ENCODE measurements at places on chromosomes 6 and 20.

- DNase-seq = no peak
Measured at GRCh38 chr6:9484091-9484490, 930.8 kb downstream of the TFAP2A start.

DNA sequence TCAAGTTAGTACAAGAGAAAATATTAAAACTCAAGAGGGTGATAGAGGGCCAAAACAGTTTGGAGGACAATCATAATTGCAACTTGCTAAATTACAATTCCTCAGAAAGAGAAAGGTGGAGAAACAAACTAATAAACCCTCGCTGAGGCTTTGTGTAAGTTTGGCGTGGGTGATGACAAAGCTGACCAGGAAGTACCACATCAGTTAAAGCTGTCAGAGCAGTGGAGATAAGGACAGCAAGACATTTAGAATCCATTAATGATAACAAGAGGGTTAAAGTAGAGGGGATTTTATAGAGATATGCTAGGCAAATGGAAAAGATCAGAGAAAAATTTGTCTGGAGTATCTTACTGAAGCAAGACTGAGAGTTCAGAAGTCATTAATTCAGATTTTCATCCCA is 334.4 kb downstream of the TFAP2B start:
- no peak for DNase-seq

DNA sequence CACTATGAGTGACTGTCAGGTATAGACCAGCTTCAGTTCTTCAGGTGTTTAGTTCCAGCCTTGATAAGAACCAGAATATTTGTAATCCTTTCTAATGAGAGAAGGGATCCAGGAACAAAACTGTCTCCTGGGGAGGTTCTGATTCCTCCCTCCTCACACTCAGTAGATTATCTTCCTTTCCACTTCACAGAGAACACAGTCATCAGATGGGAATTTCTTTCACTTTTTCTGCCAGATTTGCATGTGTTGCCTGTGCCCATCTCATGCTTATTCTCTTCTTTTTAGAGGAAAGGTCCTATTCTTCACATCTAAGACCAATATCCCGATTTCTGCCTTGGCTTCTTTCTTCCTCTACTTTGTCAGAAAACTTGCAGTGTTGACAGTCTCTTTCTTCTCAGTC is 50.8 kb downstream of the CD109 start:
- no peak for DNase-seq

DNA sequence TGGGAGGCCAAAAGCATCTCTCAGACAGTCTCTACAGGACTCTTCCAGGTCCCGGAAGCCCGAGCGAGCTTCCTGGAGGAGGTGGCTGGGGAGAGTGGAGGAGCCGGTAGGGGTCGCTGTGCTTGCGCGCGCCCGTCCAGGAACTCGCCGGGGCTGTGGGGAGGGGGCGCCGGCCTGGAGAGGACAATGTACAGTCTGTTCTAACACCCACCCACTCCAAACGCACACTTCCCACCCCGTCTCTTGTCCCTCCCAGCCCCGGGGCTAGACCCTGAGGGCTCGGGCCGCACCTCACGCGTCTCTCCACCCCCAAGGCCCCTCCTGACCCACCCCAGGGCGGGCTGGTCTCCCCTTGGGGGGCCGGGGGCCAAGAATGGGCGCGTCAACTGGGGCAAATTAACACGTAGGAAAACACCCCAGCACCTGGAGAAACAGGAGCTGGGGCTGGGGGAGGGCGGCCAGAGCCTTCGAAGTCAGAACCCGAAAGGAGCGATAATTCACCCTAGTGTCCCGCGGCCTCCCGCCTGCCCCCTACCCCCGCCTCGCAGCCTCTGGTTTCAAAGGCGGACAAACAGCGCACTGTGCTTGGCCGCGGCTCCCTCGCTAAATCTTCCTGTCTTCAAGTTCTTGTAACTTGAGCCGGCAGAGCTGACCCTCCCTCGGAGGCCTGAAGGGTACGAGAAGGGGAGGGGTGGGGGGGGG is 103.2 kb upstream of the FOXP4 start:
- no peak for DNase-seq

DNA sequence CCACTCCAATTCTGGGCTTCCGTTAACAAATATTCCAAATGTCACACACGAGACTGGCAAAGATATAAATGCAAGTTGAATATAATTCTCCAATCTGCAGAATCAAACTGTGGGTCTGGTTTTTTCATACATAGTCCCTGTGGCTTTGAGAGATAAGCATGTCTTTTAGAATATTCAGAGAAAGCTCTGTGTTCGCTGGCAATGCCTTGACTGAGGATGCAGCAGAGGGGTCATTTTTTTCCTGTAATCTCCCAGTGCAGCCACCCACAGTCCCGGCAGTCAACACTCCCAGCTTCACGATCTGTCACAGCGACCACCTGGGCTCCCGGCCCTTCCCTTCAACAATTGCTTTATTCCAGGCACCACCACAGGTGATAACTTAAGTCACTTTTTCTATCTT is 30.5 kb downstream of the MUC22 start:
- DNase-seq = no peak

DNA sequence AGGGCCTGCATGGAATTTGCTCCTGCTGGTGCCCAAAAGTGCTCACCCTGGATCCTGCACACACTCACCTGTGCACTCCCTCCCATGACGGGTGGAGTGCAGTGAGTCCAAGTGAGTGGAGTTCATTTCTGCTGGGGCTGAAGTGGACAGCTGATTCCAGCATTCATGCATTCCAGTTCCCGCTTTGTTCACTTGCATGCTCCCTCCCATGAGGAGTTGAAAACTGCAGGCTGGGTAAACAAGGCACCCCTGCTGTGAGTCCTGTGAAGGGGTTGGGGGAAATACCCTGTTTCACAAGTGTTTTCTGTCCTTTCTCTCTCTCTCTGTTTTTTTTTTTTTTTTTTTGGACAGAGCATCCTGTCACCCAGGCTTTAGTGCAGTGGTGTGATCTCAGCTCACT is 454.1 kb upstream of the NOX3 start:
- DNase-seq = no peak

DNA sequence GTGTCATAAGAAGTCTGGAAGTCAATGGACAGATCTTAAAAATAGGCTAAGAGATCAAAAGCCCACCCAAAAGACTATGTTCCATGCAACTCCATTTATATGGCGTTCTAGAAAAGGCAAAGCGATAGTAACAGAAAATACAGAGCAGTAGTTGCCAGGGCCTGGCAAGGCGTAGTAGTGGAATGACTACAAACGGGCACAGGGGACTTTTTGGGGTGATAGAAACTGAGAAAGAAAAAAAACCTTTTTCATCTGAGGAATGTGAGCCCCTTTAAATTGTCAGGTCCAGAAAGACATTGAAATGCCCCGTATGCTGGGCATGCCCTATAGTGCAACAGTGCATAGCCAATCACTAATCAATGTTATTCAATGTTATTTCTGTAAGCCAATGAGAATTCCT is 47.2 kb upstream of the FAM50B start:
- DNase-seq = no peak

DNA sequence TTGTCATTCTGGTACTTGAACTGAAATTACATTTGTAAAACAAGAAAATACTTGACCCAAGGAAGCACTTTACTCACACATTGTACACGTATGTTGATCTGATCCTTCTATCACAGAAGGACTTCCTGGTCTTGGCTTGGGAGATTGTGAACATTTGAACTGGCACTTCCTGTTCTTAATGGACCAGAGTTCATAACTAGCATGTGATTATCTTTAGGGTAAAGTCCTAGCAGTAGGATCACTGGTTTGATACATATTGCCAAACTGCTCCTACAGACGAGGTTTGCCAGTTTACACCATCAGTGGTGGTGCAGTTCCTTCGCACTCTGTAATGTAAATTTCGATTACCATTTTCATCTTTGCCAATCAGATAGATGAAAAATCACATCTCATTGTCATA is 12.7 kb downstream of the HECA start:
- DNase-seq = no peak

DNA sequence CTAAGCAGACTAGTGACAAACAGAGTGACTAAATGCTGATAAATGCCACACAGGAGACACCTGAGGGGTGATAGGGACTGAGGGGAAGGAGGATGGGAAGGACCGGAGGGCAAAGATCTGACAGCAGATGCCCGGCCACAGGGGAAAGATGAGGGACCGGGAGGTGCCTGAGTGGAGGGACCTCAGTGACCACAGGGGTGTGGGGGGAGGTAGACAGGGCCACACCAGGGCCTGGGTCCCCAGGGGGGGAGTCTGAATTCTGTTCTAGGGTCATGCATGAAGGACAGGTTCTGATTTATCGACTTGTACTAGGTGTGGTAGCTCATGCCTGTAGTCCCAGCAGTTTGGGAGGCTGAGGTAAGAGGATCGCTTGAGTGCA is 6.9 kb downstream of the BCAS4 start:
- no peak for DNase-seq

GRCh38 chr20:62543470-62544302 is 67.9 kb upstream of the GATA5 start:
- no peak for DNase-seq

DNA sequence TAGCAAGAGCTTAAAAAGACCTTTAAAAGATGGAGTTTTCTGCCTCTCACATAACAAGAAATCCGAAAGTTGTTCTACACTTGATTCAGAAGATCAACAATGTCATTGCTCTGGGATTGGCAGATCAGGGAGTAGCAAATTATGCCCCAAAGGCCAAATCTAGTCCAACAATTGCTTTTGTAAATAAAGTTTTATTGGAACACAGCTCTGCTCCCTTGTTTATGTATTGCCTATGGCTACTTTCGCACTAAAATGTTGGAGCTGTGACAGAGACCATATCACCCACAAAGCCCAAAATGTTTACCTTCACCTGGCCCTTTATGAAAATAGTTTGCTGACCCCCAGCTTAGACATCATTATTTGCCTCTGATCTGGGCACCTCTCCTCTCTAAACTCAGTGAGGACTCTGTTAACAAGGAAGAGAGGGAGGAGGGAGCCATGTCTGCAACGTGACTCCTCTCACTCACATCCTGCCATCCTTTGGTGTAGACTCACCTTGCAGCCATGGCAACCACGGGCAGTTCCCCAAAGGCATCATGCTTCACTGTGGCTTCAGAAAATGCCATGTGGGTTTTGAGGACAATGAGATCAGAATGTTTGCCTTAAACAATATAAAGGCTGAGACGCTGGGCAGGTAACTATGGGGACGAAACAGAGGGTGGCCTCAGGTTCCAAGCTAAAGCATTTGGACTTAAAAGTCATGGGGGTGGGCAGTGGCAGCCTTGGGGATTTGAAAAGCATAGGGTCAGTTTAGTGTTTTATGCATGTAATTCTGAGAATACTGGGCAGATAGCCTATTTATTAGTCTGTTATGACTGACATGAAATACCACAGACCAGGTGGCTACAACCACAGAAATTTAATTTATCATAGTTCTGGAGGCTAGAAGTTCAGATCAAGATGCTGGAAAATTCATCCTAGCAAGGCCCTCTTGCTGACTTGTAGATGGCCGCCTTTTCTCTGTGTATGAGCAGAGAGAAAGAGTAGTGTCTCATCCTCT is 149.7 kb upstream of the TNFAIP3 start:
- DNase-seq = peak; percentile 94

DNA sequence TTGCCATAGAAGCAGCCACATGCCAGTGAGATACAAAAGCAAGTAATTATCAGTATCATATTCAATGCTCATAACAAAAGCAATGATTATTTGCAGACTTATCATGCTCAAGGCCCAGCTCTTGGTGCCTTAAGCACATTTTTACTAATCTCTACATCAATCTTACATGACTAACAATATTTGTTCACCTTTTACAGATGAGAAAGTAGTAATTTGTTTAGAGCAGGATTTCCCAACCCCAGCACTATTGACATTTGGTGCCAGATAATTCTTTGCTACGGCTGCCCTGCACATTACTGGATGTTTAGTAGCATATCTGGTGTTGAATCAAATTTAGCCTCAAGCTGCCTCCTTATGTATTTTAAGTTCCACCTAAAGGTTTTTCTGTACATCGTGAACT is 19.0 kb upstream of the DOK5 start:
- DNase-seq = no peak

DNA sequence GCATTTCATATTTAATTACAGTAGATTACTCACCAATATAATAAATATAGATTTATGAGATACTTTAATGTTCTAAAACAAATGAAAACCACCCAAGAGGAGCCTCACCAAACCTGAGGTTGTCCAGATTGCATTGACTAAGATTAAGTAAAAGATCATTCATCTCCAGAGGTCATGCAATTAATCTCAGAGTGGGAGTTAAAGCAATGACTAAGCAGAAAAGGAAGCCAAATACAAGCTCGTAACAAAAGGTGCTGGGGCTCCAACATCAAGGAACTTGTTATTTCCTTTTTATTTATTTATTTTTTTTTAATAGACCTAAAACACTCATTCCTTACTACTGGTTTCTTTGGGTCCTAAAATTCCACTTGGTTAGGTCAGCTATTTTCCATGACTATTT is 57.7 kb downstream of the RSPO3 start:
- DNase-seq = no peak

- no peak for DNase-seq
Measured at GRCh38 chr20:8153281-8153908, 21.3 kb downstream of the PLCB1 start.

GRCh38 chr20:35619196-35620095 is 3.8 kb downstream of the SPAG4 start:
- peak; percentile 74 for DNase-seq

GRCh38 chr6:67431076-67431475 is 1204.0 kb upstream of the ADGRB3 start:
- DNase-seq = no peak

GRCh38 chr6:109767961-109768360 is 76.9 kb downstream of the FIG4 start:
- no peak for DNase-seq

DNA sequence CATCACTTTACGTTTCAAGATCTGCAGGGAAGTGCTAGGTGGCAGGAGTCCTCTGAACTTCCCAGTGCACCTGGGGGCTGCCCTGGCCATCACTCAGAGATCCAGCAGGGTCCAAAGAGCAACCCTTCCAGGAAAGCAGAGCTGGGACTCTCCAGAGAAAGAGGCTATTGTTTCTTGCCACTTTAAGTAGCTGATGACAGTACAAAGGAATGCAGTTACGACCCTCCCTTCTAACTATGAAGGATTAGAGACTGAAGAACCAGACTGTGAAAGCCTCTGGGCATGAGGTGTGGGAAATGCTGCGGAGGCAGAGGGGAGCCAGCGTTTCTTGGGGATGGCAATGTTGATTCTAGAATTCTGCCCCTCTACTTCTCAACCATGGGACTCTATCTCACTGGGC is 189.1 kb upstream of the SUPT3H start:
- DNase-seq = no peak

DNA sequence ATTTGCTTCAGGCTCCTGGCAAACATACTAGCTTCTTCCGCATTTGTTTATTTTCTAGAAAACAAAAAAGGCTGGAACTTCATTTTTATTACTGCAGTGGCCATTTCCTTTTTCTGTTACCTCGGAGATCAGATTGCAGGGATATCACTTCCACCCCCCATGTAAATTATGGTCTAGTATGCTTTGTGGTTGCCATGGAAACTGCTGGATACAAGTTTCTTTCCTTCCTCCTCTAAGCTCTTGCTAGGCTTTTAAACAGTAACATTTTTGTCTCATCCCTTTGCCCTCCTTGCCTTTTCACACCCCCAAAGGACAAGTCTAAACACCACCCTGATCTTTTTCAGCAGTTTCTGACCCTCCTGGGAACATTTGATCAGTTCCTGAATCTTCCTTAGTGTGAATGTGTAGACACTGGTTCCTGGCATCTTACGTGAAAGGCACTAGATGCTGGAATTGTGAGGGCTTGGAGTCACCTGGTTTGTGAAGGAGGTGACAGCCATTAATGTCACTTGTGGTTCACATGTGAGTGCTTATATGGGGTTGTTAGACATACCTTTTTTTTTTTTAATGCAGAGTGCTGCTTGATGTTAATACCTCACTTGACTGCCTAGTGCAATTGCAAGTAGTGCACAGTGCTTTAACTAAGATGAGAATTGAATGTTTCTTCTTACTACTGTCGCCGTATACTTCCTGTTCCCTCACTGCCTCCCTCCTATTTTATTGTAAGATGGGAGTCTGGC is 181.6 kb downstream of the JARID2 start:
- DNase-seq = peak; percentile 40

Data from CD4-positive, alpha-beta T cell treated with Interleukin-4 for 1 hour (primary cell).